NCI-H187 (cell line): ENCODE measurements at places on chromosomes 5 and 9.

DNA sequence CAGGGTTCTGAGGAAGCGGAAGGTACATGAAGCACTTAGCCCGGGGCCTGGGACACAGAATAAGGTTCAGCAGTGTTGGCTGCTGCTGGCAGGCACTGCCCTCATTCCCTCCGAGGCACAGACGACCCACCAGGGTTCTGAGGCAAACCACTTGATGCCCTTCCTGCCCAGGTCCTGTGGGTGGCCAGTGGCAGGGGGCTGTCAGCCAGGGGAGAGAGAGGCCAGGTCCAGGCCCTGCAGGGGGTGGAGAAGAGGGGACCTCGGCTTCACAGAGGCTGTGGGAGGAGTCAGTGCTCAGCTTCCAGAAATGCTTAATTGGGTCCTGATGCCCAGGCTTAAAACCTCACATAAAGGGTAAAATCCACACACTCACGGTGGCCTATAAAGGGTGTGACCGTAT is 4.4 kb upstream of the ZDHHC12 start:
- DNase-seq = no peak

- no peak for DNase-seq
These were observed 117.1 kb downstream of the ICE1 start for GRCh38 chr5:5539590-5539989.

- DNase-seq = peak; percentile 34
These were observed 1.7 kb downstream of the ENDOG start for GRCh38 chr9:128819716-128820664.

DNA sequence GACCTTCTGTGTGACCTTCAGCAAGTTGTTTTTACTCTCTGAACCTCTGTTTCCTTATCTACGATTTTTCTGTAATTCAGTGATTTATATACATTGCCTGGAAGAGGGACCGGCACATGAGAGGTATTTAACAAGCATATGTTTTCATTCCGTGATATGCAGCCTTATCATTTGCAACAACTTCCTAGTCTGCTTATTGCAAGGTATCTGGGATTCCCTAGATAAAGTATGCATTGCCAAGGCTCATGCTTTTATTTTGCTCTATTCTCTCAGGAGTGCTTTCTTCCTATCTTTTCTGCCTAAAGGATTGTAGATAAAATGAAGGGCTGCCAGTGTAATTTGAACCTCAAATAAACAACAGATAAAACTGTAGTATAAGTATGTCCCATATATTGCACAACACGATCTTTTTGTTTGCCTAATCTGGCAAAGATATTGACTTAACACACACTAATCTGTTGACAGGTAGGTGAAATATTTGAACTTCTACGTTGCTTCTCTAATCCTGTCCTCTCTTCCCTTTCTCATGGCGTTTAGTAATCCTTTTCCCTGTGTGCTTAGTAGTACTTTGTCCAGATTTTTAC is 377.2 kb upstream of the TNC start:
- no peak for DNase-seq

DNA sequence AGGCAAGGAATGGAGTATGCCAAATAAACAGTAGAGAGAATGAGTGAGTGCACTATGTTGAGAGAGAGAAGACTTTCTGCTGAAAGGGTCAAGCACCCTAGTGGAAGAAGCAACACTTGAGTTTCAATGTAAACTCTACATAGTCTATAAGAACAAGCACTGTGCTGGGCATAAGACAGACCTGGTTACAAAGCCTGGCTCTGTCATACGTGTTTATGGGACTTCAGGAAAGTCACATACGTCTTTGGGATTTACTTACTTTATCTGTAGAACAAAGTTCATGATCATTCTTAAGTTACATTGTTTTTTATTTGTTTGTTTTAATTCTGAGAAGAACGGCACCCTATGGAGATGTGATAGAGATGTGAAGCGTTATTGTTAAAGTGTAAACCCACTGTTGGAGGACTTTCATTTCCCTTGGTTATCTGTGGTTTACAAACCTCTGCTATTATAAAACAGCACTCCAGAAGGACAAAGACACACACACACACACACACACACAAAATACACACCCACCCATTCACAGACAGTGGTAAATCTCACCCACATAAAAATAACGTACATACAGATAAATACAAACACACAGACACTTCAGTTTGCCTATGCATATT is 70.7 kb upstream of the TRIM32 start:
- no peak for DNase-seq

DNA sequence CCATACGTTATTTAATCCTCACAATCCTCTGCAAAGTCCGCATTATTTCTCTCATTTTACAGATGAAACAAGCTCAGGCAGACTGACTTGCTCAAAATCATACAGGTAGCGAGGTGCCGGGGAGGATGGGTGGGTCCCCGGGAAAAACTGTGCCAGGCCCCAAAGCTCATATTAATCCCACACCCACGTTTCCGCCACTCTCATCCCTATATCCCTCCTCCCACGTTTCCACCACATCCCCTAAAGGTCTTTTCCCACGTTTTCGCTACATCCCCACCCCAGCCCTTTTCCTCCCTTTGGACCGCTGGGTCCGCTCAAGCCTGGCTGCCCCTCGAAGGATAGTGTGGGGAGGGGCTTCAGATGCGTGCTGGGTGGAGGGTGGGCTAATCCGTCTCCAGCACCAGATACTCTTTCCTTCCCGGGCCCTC is 434 bp upstream of the FSD1L start:
- no peak for DNase-seq

DNA sequence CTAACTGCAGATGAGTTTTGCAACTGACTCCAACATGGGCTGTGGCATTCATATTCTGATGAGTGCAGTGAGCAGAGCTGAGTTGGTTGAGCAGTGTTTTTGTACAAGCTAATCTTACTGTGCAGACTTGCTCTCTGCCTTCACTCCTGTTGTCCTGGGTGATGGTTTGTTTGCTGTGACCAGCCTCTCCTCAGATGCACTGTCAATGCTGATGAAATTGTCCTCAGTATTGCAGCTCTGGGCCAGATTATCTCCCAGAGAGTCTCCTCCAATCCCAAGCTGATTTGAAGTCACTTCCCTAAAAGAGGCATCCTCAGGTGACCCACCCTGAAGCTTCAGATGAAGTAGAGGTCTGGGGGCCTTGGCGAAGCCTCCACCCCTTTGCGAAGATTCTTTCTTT is 581.8 kb downstream of the ACTL7B start:
- no peak for DNase-seq

GRCh38 chr9:98529841-98530240 is 178.9 kb downstream of the GABBR2 start:
- DNase-seq = no peak

- DNase-seq = no peak
These were observed 16.5 kb upstream of the SRFBP1 start for GRCh38 chr5:121945261-121945660.

- no peak for DNase-seq
These were observed 428.2 kb downstream of the ENC1 start for GRCh38 chr5:74212336-74212735.

GRCh38 chr9:20684875-20685696 is 1.0 kb downstream of the FOCAD start:
- no peak for DNase-seq
